ENCODE measurements at places on chromosomes 16 and 17.
A peak's percentile ranks its signal among the peaks of the same experiment; 100 is the strongest.

DNA sequence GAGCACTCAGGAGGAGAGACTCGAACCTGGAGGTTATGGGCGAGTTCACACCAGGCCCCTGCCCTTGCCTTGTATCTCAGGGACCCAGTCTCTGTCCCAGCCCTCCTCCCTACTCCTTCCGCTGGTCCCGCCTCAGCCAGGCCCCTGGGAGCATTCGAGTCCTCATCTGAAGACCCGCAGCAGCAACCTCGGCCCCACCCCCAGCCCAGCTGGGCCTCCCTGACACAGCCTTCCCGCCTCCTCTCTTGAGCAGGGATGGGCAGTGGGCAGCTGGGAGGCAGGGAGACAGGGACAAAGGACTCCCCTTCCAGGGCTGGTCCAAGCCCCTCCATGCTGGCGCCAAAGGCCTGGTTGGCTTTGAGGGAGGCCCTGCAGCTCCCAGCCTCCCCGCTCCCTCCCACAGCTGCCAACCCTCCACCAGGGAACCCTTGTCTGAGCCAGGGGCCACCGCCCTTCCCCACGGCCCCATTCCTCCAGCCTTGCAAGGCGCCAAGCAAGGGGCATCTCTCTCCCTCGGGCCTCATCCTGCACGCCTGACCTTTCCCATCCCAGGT, 15.4 kb upstream of the ZC3H18 start:
- no peak for ATAC-seq

GRCh38 chr17:51687887-51688286, 427.5 kb downstream of the UTP18 start:
- ATAC-seq = no peak

DNA sequence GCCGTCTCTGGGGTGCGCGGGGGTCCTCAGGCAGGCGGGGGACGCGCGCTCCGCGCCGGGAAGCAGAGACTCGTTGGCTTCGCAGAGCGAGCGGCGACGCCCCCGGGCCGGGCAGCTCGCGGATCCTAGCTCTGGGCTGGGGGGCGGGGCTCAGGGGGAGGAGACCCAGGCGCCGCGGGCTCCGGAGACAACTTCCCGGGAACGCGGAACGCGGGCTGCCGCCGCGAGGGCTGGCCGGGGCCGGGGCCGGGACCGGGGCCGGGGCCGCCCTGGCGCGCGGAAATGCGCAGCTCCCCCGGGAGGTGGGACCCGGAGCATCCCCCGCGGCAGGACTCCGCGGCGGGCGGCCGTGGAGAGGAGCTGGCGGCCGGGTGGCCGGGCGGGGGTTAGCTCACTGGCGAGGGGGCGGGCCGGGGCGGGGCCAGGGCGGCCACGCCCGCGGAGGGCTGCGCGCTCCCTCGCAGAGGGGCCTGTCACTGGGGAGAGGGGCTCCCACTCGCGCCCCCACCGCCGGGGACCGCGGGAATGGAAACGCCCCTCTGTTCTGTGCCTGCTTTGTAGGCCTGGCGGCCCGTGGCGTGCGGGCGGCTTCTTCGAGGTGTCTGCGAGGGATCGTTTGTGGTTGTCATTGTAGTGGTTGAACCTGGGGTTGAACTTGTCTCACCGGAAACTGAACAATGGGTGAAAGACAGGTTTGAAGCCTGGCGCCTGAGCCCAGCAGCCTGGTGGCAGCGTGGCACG, at the start of gene GAS7:
TSS of gene GAS7 (minus strand) at position 98 of the 741 bp plus-strand sequence.
- ATAC-seq = peak; percentile 44

DNA sequence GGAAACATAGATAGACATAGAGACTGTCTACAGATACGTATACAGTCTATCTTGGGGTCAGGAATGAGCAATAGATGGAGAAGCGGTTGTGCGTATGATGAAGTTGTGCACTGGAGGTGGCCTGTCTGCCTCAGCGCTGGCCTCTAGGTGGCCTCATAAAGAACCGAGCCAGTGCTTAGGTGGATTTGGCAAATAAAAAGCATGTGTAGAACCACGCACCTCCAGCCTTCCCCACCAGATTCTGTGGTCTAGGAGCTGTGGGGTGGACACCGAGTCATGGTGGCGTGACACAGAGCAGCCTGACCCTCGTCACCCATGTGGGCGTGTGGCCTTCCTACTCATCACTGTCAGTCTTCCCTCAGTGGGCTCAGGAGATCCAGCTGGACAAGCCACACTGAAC, 34.0 kb downstream of the PGS1 start:
- ATAC-seq = no peak

- ATAC-seq = no peak
Measured at GRCh38 chr17:79645777-79646088, 34.9 kb upstream of the RBFOX3 start.

DNA sequence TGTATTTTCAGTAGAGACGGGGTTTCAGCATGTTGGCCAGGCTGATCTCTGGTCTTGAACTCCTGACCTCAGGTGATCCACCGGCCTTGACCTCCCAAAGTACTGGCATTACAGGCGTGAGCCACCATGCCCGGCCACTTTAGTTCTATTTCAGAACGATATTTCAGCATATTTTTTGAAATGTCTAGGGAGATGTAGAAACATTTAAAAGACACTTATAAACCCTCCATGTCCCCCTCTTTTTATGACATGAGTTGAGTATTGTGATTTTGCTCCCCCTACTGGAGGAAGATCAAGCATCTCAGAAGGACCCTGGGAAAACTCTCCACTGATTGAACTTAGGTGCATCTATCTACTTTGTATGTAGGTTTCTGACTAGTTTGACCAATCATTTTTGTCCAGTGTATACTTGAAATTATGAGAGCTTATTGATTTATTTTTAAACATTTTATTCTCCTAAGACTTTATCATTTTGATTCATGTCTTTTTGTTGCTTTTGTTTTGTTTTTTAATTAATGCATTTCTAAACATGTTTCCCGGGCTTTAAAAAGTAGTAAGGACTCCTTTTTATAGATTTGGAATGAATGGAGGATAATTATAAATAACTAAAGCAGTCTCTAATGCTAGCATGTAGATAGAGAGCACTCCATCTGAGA, 105.1 kb downstream of the CHD9 start:
- no peak for ATAC-seq

GRCh38 chr16:80277182-80277581, 263.6 kb upstream of the DYNLRB2 start:
- ATAC-seq = no peak

GRCh38 chr17:81192386-81193050, 26.5 kb upstream of the AATK start:
- no peak for ATAC-seq

- no peak for ATAC-seq
Measured at GRCh38 chr17:59469786-59470485, 95.5 kb upstream of the DHX40 start.

- ATAC-seq = no peak
Measured at GRCh38 chr17:81582749-81583148, 30.6 kb upstream of the FAAP100 start.

- no peak for ATAC-seq
Measured at GRCh38 chr16:1768767-1769401, 2.5 kb downstream of the NME3 start.

GRCh38 chr17:17347956-17348871, 45.0 kb downstream of the NT5M start:
- no peak for ATAC-seq

DNA sequence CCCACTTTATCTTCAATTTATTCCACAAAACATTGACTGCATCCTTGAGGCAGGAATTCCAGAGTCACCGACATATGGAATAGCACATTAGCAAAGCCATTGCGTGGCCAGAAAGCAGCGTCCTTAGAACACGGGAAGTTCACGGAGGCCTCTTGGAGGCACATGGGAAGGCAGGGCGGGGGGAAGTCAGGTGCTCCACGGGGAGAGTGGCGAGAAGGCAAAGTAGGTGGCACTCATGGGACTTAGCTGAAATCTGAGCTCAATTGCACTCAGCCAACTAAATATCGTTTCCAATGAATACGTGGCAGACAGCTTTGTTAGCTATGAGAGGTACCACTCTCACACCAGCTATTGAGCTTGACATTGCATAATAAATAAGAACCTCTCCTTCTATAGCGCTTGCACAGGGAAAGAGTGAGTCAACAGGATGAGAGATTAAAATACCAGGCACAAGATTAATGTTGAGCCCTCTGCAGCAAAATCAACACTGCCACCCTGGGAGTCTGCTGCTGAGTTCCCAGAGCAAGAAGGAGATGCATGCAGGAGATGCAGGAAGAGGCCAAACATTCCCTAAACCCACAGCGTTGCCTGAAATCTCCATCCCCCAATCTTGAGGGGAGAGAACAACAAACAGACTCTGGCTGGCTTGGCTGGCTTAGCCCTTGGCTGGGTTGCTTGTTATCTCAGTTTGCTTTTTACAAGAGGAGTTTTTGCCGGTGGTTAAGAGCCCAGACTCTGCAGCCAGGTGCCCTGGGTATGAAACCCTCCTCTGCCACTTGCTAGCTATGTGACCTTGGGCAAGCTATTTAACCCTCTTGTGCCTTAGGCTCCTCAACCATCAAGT, 28.8 kb downstream of the ABCC12 start:
- peak; percentile 90 for ATAC-seq

All from esophagus mucosa (tissue), 1 donor.